ENCODE measurements at places on chromosomes 1 and 21.
A peak's percentile ranks its signal among the peaks of the same experiment; 100 is the strongest.

DNA sequence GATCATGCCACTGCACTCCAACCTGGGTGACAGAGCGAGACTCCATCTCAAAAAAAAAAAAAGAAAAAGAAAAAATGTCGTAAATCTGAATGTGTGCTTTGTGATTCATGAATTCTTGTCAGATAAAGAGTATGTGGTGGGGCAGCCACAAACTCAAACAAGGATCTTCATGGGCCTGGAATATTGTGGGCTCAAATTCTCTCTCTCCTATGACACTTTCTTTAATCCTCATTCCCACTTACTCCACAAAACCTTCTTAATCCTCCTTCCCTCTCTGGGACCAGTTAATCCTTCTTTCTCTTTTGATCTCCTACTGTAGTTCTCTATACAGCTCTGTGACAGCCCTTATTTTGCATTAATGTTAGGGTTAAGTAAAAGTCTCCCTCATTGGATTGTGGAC, 112.3 kb downstream of the AK5 start:
- DNase-seq, result no peak

DNA sequence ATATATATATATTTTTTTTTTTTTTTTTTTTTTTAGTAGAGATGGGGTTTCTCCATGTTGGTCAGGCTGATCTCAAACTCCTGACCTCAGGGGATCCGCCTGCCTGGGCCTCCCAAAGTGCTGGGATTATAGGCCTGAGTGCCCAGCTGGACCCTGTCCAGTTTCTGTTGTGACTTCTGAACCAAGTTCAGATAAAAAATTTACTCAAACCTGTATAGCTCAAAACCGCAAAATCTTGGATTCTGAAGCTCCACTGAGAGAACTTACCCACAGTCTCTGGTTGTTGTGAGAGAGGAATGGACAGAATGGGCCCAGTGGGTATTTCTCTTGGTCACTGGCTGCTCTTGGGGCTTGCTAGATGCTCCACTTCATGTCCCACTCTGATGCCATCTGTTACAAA, 76.4 kb downstream of the HS2ST1 start:
- DNase-seq, result no peak

DNA sequence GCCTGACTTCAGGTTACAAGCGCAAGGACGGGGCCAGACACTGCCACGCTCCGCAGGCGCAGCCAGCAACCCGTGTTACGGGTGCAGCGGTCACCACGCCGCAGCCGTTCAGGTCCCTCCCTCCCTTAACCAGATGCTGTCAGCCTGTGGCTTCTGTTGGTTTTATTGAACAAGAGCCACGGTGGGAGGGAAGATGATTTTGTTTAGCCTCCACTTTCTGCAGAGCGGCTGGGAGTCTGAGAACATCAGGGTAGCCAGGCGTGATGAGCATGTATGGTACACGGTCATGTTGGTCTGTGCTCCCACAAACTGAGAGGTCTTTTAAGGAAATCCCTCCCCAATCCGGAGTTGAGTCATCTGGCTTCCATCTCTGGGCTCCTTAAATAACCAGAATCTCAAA, 18.5 kb upstream of the ADARB1 start:
- no peak for DNase-seq

GRCh38 chr1:230058626-230059025, 8.4 kb upstream of the GALNT2 start:
- no peak for DNase-seq

GRCh38 chr21:41953831-41954653, at the start of gene C2CD2:
Gene C2CD2, minus strand, starts transcription at chr21:41954018. Its CDS starts 370 bp downstream, at chr21:41953648.
- peak; percentile 37 for DNase-seq

DNA sequence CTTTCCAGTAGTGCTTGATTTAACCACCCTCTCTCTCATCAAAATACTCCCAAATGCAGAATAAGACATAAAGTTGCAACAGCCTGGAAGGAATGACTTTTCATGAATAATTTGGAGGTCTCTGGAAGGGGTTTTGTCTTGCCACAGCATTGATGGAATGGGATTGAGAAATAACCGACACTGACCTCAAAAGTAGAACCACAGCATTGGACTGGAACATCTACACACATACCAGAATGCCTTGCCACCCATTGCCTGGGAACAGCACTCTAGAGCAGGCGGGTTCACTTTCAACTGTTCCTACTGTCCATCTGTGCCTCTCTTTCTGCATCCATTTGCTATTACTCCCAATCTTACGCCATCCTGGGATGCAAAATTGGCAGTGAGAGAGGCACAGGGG, 149.1 kb upstream of the USP24 start:
- DNase-seq, result no peak

DNA sequence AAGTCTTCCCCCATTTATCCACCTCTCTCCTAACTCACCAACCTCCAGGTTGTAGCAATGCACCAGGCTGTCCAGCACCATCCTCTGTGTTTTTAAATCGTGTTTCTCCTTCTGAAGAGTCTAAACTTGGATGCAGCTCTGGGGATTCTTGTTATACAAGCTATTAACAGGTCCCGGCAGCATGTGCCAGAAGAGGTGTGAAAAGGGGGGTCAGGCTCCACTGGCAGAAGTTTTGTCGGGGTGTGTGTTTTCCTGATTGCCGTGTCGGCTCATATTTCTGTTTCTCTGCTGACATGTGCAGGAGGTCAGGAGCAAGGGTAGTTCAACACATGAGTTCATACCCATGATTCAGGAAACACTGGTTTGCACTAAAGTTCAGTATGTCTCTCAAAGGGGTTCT, 658.6 kb upstream of the CAMK1G start:
- no peak for DNase-seq

Measured in activated naive CD4-positive, alpha-beta T cell treated with anti-CD3 and anti-CD28 coated beads, Interleukin-2, amount 50 U/mL, for 16 hours (primary cell).